ENCODE measurements at places on chromosomes 16 and 17.

- DNase-seq: peak; percentile 0
Measured at GRCh38 chr17:73420897-73421296, 109.1 kb upstream of the CDC42EP4 start.

- no peak for DNase-seq
Measured at GRCh38 chr17:17062356-17062755, 20.1 kb downstream of the MPRIP start.

DNA sequence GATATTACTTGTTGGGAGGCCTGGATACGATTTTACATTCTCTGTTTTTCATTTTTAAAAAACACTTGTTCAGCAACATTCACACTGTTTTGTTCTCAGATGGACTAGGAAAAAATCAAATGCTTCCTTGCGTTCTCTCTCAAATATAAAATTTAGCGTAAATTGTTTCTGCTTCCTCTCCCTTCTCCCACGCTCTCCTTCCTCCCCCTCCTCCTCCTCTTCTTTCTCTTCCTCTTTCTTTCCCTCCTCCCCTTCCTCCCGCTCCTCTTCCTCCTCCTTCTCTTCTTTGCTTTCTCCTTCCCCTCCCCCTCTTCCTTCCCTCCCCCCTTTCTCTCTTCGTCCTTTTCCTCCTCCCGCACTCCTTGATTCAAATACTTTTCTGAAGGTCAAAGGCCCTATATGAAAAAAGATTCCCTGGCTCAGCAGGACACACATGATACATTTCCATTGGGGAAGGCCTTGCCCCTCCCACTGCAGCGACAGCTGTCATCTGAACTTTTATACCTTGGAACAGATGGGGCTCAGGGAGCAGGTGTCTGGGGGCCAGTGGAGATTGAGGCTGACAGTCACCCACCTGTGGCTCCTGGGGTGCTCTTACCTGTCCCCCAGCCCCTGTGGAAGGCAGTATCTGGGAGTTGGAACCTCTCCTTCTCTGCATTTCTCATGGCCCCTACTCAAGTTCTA is 99.4 kb upstream of the SDK2 start:
- no peak for DNase-seq

DNA sequence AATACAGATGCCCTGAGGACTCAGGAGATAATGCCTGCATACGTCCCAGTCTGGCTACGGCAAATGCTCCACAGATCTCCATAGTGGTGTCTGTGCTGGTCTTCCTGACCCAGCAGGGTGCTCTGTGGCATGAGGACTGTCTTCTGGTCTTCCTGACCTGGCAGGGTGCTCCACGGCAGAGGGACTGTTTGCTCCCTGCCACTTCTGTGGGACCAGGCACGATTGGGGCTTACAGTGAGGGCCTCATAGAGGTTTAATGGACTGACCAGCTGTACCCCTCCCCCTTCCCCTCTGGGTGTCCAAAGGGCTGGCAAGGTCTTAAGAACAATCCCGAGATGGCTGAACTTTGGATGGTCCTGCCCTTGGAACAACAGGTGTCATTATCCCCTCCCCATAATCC is 123.1 kb downstream of the C16orf78 start:
- DNase-seq: no peak

All from kidney glomerular epithelial cell (primary cell).